ENCODE measurements at places on chromosomes 6 and 20. TPM values are rescaled to one million over a fixed set of nuclear protein-coding genes. Genes with fewer than 3 reads are reported as not detected.

PPIL6 gene
- 21.7 TPM for polyA plus RNA-seq

DNA sequence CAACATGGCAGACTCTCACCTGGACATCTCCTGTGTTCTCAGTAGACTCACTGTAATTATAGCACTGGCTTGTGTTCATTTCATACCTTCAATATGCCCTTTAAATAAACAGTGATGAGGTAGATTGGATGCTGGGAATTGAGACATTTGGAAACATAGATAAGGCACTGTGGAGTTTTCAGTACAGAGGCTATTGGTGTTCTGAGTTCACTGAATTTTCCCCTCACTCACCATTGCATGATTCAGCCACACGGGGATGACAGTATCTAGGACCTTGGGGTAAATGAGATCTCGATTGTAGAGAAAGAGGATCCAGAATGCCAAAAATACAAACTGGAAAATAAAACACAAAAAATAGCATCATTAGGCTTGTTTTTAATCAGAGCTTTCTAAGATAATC, 12.6 kb downstream of the ADTRP start:
- DNase-seq: no peak

ZNF133 gene
- polyA plus RNA-seq: 25.8 TPM

DNA sequence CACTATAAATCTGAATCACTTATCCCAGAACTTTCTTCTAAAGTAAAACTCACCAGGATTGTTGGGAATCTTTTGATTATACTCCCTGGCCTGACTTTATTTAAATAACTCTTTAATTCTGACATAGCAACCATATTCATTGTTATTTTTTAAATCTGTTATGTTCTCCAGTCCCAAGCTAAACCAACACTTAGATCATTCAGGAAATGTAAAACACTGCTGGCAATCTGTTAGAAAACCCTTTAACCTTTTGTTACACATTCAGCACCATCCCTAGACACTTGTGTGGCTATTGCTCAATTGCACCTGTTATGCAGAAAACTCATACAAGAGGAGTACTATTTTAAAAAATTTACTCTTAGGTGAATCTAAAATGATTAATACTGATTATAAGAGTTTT, 101.8 kb upstream of the NHSL1 start:
- DNase-seq: no peak

OPN5 gene
- 0.52 TPM for polyA plus RNA-seq

DNA sequence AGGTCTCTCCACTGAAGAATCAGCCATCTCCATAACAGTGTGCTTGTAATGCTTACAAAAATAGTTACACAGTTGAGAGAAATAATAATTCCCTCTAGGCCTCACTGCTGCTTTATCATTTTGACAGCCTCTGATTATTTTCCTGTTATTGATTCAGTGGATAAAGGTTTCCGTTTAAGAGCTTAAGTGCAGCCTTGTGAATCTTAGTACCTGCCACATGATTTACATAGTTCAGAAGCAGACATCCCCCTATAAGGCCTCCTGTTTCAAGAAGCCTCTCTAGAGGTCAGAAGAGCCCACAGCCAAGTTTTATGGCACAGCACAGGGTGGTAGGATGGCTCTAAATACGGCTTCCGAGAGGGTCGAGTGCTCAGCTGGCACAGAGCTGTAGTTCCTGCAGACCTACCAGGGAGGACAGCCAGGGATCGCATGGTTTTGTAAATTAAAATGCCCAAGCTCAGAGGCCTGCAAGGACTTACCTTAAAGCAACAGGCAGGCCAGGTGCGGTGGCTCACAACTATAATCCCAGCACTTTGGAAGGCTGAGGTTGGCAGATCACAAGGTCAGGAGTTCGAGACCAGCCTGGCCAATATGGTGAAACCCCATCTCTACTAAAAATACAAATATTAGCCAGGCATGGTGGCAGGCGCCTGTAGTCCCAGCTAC, 17.6 kb upstream of the PYGB start:
- no peak for DNase-seq

GRCh38 chr6:5994999-5995657, 11.6 kb downstream of the NRN1 start:
- DNase-seq: no peak

GRCh38 chr20:44819936-44820335, 9.6 kb upstream of the RIMS4 start:
- DNase-seq: no peak

GRCh38 chr6:34723203-34723602, 26.6 kb upstream of the ILRUN start:
- DNase-seq: no peak

DNA sequence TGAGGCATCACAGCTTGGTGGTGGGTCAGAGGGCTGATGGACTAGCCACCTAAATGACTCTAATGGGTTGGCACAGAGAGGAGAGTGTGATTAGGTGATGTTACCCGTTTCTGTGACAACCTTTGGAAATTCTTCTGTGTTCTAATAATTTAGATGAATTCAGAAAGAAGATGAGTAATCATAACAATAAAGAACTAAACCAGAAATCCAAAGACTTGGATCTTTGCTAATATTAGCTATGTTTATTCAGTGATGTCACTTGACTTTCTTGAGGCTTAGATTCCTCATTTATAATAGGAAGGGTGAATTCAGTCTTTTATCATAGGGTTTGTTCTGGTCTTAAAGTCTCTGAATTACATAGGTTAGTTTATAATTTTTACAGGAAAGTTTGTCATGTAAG, 19.9 kb downstream of the CRYBG1 start:
- no peak for DNase-seq

PSORS1C1 gene
- 0.59 TPM for polyA plus RNA-seq

DNA sequence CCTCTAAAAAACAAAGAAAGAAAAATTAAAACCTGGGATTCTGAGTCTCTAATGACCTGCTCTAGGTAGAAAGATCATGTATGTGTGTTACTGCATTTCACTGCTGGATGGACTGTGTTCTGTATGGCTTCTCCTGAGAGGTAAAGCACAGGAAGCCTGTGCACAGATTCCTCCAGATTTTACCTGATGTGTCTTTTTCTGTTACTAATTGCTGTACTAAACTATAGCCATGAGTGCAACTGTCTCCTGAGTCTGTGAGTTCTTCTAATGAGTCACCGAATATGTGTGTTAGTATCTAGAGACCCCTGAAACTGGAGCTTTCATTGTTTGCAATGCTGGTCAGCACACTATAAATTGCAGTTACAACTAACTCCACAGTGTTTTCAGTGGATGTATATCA, 270.8 kb downstream of the CDKAL1 start:
- DNase-seq: no peak

DNA sequence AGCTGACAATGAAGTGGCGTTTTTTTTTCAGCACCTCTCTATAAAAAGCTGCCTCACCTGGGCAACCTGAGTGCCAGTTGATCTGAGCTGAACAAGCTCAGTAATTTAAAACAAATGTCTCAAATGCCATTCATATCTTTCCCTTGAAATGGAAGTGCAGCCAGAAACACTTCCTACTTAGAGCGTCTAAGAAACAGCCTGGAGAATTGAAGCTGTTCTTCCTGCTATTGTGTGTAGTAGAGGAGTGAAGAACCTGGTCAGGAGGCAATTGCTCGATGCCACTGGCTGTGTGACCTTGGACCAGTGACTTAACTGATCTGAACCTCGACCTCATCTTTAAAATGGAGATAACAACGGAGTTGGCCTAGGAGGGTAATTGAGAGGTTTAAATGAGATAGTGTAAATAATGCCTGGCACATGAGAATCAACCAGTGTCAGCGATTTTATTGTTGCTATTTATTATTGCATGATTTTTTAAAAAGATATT, 95.4 kb upstream of the FOXQ1 start:
- DNase-seq: no peak

DNA sequence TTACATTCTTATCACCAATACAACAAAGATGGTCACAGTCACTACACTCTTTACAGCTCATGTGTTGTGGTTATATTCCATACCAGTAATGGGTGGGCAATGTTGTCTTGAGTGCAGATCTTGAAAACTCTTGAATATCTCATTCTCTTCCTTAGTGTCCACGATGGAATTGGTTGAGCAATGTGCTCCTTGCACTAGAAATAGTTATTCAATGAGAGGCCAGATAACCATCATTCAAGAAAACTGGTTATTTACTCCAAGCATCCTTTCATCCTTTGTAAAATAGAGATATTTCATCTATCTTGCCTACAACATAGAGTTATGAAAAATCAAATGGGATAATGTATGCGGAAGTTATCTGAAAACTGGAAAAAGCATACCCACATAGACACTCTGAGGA, 215.9 kb downstream of the ARHGAP18 start:
- DNase-seq: no peak

GRCh38 chr6:148736774-148737412, 9.9 kb upstream of the UST start:
- DNase-seq: no peak

- no peak for DNase-seq
Measured at GRCh38 chr6:146265056-146265455, 236.2 kb downstream of the GRM1 start.
